ENCODE measurements at places on chromosomes 12 and 14.
A peak's percentile ranks its signal among the peaks of the same experiment; 100 is the strongest.

GRCh38 chr12:112325622-112326207, 56.5 kb downstream of the HECTD4 start:
- DNase-seq: no peak

- DNase-seq: no peak
Measured at GRCh38 chr14:23141706-23142444, 22.8 kb upstream of the CEBPE start.

DNA sequence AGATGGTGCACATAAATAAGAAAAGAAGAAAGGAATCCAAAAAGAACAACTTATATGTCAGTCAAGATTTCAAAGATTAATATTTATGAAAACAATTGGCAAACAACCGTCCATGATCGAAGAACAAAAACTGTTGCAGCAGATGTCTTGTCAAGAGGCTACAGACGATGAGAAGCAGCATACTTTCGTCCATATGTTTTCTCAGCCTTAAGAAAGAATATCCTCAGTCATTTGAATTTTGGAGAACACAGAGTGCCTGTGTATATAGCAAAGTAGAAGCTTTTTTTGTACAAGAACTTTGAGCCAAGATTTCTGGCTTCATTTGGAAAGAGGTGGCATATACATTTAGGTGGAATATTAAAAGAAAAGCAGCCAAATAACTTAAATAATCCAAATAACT, 297.2 kb downstream of the ITPR2 start:
- no peak for DNase-seq

GRCh38 chr14:92456215-92457015, 57.2 kb upstream of the RIN3 start:
- DNase-seq: no peak

DNA sequence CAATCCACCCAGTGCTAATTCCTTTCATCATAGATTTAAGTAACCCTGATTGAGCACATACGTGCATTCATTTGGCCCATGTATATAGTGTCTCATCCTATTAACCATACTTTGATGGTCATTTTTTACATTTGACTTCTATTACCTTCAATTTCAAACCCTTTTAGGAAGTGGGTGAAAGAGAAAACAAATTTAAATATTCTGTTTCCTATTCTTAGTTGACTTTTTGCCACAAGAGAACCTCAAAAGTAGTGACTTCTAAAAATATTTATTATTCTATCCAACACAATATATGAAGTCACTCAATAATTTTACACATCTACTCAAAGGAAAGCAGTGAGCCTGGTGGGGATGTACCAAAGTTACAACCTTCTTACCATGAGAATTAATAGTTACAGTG, 164.9 kb downstream of the CEP128 start:
- DNase-seq: no peak

DNA sequence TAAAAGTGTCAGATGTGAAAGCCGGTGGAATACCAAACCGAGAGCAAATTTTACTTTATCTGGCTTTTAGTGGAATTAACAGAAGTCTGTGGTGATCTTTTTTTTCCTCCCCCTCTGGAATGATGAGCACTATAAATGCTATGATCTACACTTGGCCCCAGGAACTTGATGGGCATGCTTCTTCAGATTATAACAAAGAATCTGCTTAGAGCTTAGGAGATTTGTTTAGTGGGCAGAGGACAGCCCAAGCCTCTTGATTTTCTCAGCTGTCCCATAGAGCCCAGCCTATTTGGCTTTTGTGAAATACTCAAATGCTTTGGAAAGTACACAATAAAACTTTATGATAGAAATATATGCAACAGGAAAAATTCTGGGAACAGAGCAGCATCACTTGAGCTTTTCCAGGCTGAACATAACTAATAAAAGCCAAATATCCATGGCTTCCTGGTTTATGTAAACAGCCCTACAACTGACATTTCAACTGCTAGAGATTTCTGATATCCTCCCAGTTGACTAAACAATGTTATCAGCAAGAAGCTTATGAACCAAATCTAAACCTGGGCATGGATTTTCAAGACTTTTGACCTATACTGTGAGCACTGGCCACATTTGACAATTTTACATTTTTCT, 149.6 kb downstream of the PLXNC1 start:
- DNase-seq: no peak

DNA sequence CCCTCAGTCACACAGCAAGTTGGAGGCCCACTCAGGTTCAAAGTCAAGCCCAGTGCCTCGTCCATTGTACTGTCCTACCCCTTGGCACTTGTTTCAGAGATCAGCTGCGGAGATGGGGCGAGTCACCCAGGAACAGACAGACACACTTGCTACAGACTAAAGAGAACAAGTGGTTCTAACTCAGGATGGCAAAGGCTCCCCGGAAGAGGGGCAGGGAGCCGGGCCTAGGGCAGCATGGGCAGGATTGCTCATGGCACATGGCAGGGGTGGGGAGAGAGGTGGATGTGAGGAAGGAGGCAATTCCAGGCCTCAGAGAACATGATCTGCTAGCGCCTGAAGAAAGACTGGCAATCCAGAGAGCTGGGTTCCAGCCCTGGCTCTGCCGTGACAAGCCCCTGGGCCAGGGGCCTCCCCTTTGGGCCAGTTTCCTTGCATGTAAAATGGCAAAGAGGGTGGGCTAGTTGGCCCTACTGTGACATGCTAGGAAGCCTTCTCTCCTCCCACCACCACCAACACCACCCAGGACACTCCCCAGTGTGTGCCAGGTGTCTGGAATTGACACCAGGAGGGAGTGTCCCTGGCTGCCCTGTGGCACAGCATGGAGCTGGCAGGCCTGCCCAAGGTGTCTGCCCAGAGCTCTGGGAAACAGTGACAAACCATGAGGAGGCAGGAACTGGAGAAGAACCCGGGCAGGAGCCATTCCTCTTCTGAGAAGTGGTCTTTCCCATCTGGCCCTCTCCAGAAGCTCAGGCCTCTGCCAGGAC, 24.0 kb upstream of the IRF2BPL start:
- no peak for DNase-seq

- DNase-seq: no peak
Measured at GRCh38 chr14:45048385-45048784, 35.5 kb upstream of the PRPF39 start.

DNA sequence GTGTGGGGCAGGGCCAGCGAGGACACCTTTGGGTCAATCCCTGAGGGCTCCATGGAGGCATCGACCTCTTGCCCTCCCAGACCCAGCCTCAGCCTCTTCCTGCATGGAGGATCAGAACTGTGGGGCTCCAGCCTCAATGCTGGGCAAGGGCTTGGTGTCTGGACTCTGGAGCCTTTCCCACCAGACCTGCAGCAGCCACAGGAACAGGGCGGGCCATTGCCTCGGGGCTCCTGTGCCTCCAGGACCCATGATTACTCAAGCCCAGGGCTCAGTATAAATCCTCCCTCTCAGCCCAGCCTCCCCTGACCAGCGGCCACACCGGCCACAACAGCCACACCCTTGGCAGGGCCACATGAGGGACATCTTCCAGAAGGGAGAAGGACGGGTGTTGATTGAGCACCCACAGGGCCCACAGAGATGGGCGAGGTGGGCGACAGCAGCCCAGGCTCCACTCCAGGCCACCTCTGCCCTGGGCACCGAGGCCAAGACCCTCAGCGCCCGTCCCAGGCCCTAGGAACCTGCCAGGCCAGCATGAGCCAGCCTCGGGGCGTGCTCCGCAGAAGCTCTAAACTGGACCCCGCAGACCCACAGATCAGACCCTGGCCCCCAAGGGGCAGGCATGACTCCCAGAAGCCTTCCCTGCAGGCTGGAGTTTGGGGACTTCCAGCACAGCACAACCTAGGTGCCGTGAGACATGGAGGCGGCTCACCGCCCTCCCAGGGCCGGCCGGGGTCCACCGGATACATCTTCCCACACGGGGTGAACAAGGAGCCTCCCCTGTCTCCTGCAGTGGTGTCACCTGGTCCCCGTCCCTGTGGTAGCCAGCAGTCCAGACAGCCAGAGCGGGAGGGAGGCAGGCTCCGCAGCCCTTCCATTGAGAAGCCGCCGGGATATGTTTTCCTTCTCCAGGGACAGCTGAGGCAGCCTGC, 25.1 kb downstream of the NCOR2 start:
- no peak for DNase-seq

- DNase-seq: no peak
Measured at GRCh38 chr14:90384543-90384911, 12.3 kb upstream of the CALM1 start.

DNA sequence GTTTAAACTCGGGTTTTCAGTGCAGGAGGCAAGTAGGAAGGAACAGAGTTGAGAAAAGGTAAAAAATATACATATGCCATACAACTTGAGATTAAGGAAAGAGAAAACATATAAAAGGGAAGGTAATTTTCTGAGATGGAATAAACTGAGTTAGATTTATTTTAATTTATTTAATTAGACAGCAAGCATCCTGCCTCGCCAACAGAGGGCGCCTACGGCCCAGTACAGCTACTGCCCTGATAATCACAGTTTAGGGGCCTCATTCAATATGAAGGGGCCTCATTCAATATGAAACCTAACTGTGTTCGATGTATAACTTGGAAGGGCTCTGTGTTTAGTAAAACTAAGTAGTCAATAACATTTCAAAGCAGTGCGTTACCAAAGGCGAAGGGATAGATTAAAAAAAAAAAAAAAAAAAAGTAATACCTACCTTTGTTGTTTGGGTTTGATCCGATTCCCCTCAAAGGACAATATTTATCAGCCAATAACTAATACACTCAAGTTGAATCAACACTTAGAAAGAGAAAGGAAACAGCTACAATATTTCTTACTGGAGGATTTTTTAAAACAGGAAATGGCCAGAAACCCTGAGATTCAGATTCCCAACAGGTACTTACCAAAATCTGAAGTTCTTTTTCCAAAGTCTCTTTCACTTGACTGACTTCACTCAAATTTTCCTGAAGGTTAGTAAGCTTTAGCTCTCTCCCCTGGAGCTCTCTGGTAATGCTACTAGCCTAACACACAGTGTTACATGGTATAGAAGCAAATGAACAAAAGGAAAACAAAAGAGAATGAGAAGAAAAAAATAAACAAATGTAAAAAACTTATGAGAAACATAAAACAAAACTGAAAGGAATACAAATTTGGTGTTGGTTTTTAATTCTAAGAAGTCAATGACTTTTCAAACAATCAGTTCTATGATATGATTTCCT, 70.0 kb upstream of the VPS33A start:
- DNase-seq: peak; percentile 10

DNA sequence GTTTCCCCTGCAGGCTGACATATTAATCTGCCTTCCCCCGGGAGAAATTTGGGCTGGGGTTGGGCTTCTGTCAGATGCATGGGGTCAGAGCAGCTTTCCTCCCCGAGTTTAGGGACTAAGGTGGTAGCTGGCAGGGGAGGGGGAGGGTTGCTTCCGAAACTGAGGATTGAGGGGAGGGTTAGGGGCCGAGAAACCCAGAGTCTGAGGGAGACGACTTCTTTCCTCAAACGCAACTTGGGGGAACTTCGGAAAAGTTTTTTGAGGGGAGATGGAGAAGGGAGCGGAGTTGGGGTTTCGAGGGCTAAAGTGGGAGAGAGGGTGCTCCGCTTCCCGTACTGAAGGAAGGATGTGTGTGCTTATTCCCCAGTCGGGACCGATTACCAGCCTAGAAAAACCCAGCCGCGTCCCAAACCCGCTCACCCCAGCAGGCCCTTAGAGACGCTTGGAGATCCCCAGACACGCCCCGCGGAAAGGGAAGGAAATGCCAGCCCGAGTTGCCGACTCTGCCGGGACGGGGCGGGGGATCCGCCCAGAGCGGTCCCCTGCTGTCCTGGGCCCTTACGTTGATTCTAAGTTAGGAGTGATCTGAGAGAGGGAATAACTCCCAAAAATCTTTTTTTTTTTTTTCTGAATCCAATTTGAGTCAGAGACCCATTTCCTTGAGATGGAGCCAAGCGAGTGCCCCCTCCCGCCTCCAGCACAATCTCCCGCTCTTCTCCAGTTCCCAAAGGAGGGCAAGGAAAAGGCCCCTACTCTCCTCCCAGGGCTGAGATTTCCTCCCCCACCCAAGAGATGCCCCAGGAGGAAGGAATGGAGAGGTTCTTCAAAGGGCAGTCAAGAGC, 61.9 kb downstream of the SMUG1 start:
- no peak for DNase-seq

DNA sequence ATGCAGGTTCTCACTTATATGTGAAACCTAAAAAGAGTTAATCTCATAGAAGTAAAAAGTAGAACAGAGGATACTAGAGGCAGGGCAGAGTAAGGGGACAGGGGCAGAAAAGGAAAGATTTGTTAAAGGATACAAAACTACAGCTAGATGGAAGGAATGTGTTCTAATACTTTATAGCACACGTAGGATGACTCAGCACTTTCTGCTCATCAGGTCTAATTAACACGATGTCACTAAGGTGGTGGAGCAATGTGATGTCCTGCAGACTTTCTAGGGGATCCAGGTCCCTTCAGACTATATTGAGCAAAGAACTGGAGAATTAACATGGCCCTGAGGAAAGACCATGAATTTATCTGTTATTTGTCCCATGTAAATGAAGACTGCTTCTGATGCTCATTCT, 80.8 kb upstream of the CMKLR1 start:
- DNase-seq: no peak

- no peak for DNase-seq
Measured at GRCh38 chr14:95961481-95961880, 77.7 kb upstream of the C14orf132 start.

GRCh38 chr14:92259613-92260357, 63.2 kb upstream of the SLC24A4 start:
- no peak for DNase-seq

DNA sequence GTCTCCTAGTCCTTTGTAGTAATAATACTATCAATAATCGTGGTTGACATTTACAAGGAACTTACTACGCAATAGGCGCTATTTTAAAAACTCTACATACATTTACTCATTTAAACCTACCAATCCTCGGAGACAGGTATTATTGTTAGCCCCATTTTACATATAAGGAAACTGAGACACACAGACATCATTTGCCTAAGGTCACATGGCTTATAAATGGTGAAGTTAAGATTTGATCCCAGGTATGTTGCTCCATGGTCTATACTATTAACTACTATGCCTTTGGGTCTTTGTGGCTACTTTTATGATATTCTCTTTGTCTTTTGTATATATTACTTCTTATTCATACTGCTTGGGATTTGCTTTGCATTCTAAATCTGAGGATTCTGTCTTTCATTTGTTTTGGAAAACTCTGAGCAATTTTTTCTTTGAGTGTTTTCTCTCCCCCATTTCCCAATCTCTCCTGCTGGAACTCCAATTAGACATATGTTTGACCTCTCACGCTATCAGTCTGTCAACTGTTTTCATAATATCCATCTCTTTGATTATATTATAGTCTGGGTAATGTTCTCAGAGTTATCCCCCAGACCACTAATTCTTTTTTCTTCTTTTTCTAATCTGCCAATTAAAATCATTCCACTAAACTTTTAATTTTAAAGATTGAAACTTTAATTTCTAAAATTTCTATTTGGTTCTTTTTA, 10.9 kb downstream of the NT5DC3 start:
- DNase-seq: no peak

DNA sequence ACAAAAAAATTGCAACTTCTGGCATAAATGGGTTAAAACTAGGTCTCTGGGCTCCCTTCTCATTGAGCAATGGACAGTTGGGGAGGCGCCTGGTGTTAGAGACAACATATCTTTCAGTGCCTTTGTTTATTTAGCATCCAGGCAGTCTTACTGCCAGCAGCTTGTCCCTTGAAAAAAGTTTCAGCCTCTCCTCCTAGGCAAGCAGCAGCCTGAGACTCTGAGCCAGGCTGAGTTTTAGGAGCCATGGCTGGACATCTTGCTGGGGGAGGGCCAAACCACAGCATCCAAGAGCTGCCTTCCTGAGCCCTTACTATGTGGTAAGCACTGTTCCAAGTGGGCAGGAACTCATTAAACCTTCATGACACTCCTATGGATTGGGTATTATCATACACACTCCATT, 10.1 kb upstream of the JDP2 start:
- DNase-seq: no peak
